ENCODE measurements at places on chromosomes 5 and 9.

DNA sequence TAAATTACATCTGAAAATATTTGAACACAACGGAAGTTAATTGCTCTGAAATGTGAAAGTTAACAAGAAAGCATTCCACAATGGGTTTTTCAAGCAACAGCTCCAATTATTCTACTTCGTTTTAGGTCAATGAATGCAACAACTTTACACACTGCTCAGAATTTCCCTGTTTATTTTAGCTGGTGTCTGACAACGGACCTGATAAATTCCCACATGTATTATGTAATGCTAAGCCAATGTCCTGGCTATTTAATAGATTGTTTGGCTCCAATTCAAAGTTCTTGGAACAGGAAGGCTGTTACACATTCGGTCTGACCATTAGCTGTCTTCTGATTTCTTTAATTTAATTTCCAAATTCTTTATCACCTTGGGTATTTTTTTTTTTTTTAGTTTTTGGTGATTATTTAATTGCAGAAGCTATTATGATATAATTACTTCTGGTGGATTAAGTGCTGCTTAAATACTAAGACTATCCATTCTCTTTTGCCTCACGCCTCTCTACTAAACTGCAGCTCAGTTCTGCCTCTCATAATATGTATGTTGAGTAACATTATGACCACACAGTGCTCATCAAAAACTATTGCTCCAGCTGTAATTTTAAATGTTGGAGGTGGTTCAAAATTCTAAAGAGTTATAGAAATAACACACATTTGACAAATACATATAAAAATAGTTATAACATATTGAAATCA lies 57.9 kb downstream of the MEF2C start:
- no peak for DNase-seq

DNA sequence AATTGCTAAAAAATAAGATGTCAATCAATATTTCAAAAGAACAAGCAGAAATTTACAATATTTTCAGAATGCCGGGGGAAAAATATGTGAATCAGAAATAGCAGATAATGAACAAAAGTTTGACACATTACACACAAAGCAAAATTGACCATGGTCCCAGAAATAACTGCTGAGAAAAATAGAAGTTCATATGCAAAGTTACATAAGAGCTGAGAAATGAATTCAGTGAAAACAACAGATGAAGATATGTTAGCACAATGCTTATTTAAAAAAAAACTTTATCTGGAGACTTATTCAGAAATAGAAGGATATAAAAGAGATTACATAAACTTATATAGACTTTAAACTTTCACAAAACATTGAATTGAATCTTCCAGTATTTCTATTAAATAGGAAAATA lies 1483.7 kb upstream of the ACO1 start:
- DNase-seq: no peak

GRCh38 chr9:8364026-8364752 lies 564.6 kb upstream of the DMAC1 start:
- no peak for DNase-seq

- no peak for DNase-seq
Measured at GRCh38 chr5:173707392-173707791, 90.9 kb upstream of the BOD1 start.

DNA sequence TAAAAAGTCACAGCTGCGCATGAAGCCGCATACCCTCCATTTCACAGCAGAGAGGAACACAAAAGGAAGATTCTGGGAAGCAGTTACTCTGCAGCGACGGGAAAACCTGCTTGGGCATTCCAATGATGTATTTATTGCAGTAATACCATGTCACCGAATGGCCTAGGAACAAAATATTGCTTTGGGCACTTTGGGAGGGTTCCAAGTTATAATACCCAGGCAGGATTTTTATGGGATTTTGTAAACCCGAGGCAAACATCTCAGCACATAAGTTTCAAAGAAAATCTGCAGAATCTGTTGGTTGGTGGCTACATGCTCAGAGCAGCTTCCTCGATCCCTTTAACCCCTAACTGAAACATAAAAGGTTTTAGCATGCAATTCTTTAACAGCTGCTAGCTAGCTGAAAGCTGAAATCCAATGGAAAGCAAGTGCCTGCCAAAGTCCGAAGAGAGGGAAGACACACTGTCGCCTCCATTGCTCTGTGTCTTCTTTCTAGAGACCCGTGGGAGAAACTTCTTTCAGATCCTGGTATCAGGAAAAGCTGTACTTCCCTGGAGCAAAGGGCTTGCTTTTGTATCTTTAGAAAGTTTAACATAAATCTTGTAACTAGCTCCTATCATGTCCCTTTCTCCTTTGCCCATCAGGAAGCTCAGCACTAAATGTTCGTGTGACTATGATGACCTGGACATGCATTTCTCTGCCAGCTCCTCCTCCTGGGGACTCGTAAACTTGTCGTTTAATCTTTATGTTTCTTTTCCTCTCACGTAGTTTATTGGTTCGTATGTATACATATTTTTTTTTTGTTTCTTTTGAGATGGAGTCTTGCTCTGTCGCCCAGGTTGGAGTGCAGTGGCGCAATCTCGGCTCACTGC lies 195.0 kb downstream of the MAPKAP1 start:
- no peak for DNase-seq

DNA sequence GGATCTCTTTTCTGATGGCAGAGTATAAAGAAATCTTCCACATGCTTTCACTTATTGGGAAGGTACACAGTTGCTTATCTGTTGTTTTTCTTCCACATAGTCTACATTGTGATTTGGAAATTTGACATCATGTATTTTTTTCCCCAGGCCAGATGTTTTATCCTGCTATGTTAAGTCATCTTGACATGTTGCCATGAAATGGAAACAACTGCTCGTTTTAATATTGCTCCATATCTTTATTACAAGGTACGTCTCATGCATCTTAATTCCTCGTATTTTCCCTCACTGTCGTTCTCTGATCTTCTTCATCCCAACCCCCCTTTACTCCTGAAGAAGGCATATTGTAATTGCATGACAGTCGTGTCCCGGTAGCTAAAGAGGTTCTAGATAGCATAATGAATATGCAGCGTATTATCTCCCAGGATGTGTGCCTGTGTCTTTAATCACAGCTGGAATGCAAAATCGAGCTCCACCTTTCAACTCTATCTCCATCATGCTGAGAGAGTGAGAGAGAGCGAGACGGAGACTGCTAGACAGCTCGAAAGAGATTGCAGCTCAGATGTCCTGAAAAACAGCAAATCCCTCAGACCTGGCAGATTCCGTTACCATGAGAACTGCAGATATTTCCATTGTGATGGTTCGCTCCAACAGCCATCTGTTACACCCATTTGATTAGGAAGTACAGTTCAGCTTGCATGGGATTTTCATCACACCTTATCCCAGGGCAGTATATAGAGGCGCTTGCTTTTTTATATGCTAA lies 281.7 kb downstream of the TMEM38B start:
- DNase-seq: no peak

- no peak for DNase-seq
Measured at GRCh38 chr9:100561256-100561655, 16.6 kb upstream of the CAVIN4 start.

- no peak for DNase-seq
Measured at GRCh38 chr9:26955222-26955903, 849 bp upstream of the IFT74 start.

GRCh38 chr5:86880344-86880743 lies 262.6 kb downstream of the COX7C start:
- DNase-seq: no peak

DNA sequence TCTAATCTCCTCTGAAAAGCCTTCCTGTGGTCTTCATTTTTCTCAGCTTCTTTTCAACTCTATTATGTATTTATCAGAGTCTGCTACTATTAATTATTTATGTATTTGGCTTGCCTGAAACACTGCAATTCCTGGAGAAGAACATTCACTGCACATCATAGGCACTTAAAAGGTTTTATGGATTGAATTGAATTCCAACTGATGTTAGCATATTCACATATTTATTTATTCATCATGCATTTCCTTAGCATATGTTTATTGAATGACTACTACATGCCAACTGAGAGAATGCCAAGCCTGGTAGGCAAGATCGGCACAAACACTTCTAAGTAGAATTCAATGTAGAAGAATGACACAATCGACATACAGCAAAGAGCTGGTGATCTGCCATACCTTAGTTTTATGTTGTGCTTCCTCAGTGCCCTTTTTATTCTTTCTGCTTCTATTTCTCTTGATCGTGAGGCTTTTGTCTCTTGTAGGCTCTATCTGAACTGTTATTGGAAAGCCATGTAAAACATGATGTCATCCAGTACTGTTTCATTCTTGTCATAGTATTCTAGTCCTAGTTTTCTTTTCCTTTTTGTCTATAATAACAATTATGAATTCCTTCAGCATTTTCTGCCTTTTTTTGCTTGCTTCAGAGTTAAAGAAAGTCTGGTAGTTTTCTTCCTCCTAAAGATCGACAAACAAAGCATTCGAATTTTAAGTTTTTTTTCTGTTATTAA lies 454.2 kb downstream of the TLE4 start:
- DNase-seq: no peak

- DNase-seq: no peak
Measured at GRCh38 chr5:87722286-87722685, 309.6 kb upstream of the CCNH start.

DNA sequence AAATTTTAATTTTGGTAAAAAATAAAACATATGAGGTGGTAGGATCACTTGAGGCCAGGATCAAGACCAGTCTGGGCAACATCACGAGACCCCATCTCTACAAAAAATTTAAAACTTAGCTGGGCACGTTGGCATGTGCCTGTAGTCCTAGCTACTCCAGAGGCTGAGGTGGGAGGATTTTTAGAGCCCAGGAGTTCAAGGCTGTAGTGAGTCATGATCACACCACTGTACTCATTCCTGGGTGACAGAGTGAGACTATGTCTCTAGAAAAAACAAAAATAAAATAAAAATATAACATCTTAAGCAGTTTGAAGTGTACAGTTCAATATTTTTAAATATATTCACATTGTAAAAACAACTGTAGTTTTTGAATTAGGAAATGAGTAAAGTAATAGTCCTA lies 108.3 kb downstream of the SMIM15 start:
- no peak for DNase-seq

- DNase-seq: no peak
Measured at GRCh38 chr5:5794118-5794560, 371.7 kb downstream of the ICE1 start.

- DNase-seq: no peak
Measured at GRCh38 chr5:19208397-19208796, 779.6 kb downstream of the CDH18 start.

DNA sequence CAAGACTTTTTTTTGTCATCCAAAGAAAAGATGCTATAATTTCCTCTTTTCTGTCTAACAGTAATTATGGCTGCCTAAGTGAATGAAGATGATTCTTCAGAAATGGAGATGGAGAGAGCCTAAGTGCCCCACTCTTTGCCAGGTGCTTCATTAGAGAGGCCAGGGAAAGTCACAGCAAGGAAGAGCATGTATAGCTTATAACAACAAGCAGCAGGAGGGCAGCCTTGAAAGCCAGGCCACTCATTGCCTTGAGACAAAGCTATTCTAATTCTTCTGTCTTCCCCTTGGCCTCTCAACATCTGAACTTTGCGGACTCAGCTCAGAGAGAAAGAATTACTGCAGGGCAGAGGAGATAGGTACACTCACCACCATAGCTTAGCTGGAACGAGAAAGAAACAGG lies 112.0 kb upstream of the ZNF366 start:
- no peak for DNase-seq

DNA sequence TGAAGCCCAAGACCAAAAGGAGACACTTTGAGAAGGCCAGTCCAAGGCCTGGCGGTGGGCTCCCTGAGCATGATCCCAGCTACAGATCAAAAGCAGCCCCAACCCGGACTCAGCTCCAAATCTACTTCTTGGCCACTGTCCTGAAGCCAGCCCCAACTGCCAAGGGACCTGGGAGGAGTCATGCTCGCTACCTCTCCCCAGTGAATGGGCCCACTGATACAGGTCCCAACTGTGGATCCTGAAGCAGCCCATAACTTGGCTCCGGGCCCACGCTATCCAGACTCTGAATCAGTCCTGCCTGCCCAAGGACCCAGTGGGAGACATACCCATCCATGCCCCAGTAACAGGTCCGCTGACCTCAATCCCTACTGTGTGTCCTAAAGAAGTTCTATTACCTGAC lies 1545.3 kb upstream of the C9orf72 start:
- no peak for DNase-seq

DNA sequence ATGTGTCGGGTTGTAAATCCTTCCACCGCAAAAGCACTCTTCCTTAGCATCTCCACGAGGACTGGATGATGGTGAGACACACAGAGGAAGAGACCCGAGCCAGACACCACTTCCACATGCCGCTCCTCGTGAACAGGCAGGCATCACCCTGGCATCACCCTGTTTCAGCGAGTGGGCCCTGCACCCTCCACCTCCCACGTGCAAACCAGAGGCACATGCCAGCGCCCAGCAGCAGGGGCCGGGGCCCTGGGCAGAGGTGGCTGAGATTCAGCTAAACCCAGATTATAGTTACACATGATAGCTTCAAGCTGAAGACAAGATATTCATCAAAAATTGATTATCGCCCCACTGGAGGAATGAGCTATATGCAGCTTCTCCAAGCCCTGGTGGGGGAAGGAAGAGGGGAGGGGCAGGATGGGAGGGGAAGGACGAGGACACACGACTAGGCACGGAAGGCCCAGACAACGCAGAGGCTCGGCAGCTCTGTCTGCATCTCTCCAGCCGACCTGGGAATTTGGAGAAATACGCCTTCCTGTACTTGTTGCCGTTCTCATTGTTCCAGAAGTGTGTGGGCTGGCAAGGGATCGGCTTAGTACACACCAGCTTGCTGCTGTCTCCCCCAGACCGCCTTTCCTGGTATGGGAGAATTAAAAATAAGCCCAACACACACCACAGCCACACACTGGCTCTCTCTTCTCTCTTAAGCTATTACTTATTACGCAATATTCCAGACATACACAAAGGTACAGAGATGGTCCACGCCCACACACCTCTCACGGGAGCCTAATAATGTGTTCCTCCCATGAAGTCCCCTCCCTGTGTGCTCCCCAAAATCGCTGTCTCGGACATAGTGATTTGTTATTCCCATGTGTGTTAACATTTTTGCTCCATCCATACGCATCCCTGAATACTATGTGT lies 50.4 kb upstream of the ZNF354A start:
- DNase-seq: no peak

DNA sequence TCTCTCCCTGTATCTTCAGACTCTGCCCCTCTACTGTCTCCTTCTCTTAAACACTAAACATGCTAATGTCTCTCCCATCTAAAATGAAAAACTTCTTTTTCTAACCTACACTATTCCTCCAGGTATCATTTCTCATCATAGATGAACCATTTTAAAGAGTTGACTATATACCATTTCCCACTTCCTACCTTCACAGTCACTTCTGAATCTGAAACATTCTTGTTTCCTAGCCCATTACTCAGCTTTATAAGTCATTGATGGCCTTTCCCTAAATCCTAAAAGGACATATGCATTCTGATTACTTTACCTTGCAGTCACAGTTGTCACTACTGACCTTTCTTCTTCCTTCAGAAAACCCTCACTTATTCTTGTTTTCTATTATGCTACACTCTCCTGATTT lies 118.2 kb downstream of the SSBP2 start:
- DNase-seq: no peak

Data from keratinocyte (primary cell).